ENCODE measurements at places on chromosomes 5 and 9. TPM values are rescaled to one million over a fixed set of nuclear protein-coding genes. Genes with fewer than 3 reads are reported as not detected.

Gene NLN
- 3.3 TPM for total RNA-seq

Gene C5orf34
- total RNA-seq = 1.9 TPM

Gene SH3TC2
- 3.7 TPM for total RNA-seq

Gene FBP2
- total RNA-seq = not detected

Gene C9orf153
- total RNA-seq = 1.9 TPM

Gene JADE2
- total RNA-seq = 51.3 TPM

Gene NSD1
- total RNA-seq = 69.0 TPM

Gene OGN
- 0.21 TPM for total RNA-seq

Gene EIF4EBP3
- 4.0 TPM for total RNA-seq
